Naive thymus-derived CD4-positive, alpha-beta T cell (primary cell): ENCODE measurements at places on chromosomes 4 and X. TPM values are rescaled to one million over a fixed set of nuclear protein-coding genes. Genes with fewer than 3 reads are reported as not detected.

The EDNRA gene
- total RNA-seq: not detected

GRCh38 chr4:41632481-41633073 is 94.6 kb downstream of the LIMCH1 start:
- no peak overlapping the region for H3K4me3 ChIP-seq
- DNase-seq: no peak
- H3K27me3 ChIP-seq: no peaks in the 10 kb centered on the region
- no peaks in the 10 kb centered on the region for H3K4me1 ChIP-seq

- no peak for DNase-seq
- H3K27ac ChIP-seq: no peak overlapping the region
- no peak overlapping the region for H3K4me3 ChIP-seq
- H3K36me3 ChIP-seq: no peaks in the 10 kb centered on the region
These were observed 14.7 kb upstream of the CT55 start for GRCh38 chrX:135185795-135186443.

- H3K4me3 ChIP-seq: no peak overlapping the region
- H3K27me3 ChIP-seq: no peaks in the 10 kb centered on the region
- DNase-seq: no peak
- no peaks in the 10 kb centered on the region for H3K36me3 ChIP-seq
- H3K4me1 ChIP-seq: no peaks in the 10 kb centered on the region
These were observed 100.2 kb upstream of the MED14 start for GRCh38 chrX:40835526-40835925.
